Lower lobe of right lung (tissue), 2 donors: ENCODE measurements at places on chromosomes 6 and 20. TPM values are rescaled to one million over a fixed set of nuclear protein-coding genes. Genes with fewer than 3 reads are reported as not detected.

Gene PET117
- total RNA-seq: 10.6 TPM

Gene MROH8
- total RNA-seq: 3.9 TPM

Gene ZC2HC1B
- not detected for total RNA-seq

Gene DEFB124
- total RNA-seq: not detected

Gene WFDC12
- 3.9 TPM for total RNA-seq

Gene SPATS1
- total RNA-seq: 1.8 TPM

Gene BPI
- 0.44 TPM for total RNA-seq

Gene APOBEC2
- total RNA-seq: 0.65 TPM

Gene SAPCD1
- 1.2 TPM for total RNA-seq

Gene HSPA12B
- total RNA-seq: 36.9 TPM

Gene AIF1
- total RNA-seq: 109 TPM

Gene PMEPA1
- total RNA-seq: 26.9 TPM

Gene SPEF1
- 3.9 TPM for total RNA-seq

Gene COL19A1
- not detected for total RNA-seq

Gene PPIL6
- total RNA-seq: 10.6 TPM

Gene PBOV1
- not detected for total RNA-seq

Gene TRPC4AP
- 63.2 TPM for total RNA-seq

Gene KHDC1L
- not detected for total RNA-seq

Gene SULF2
- 34.6 TPM for total RNA-seq

Gene WDR27
- total RNA-seq: 38.0 TPM

Gene C20orf202
- 2.1 TPM for total RNA-seq

Gene PAK5
- total RNA-seq: 0.21 TPM

Gene KDM1B
- 26.0 TPM for total RNA-seq

Gene CRISP3
- 2.5 TPM for total RNA-seq

Gene MCHR2
- total RNA-seq: not detected

Gene GINS1
- total RNA-seq: 0.92 TPM

Gene LY6G6D
- total RNA-seq: not detected

Gene CCN6
- total RNA-seq: not detected

Gene TOX2
- total RNA-seq: 16.3 TPM

Gene C6orf58
- total RNA-seq: not detected

Gene BPIFB4
- total RNA-seq: not detected
